ENCODE measurements at places on chromosomes 3 and 15.

GRCh38 chr3:194620196-194620595 is 13.0 kb downstream of the TMEM44 start:
- no peak for DNase-seq

GRCh38 chr3:114217266-114217665 is 20.1 kb downstream of the ZNF80 start:
- DNase-seq = peak; percentile 33

DNA sequence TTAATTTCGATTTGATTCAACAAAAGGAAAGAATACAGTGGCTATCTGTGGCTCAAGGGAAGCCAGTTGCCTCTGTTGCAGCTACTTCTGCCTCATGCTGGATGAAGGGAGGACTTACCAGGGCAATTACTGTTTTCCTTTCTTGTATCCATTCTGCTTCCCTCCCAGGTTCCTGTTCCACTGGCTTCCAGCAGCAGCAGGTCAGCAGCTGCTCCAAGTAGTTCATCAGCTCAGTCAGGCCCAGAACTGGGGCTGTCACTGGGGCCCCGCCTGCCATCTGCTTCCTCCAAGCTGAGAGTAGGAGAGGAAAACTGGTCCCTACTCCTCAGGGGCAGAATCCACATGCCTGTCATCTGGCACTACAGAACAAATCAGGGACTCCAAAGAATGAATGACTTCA is 48.6 kb upstream of the ULK4 start:
- no peak for DNase-seq

DNA sequence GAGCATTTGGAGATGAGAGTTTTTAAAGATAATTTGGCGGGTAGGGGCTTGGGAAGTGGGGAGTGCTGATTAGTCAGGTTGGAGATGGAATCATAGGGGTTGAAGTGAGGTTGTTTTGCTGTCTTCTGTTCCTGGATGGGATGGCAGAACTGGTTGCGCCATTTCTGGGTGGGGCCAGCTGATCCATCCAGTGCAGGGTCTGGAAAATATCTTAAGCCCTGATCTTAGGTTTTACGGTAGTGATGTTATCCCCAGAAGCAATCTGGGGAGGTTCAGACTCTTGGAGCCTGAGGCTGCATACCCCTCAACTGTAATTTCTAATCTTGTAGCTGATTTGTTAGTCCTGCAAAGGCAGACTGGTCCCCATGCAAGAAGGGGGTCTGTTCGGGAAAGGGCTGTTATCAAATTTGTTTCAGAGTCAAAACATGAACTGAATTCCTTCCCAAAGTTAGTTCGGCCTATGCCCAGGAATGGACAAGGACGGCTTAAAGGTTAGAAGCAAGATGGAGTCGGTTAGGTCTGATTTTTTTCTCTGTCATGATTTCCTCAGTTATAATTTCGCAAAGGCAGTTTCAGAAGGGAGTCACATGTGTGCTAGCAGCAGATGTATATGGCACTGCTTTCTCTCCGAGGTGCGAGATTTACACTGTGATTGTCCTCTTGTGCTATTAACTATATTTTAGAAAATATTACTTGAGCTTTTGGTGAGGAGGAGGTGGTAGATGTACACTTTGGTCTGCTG is 540.4 kb downstream of the EDEM1 start:
- no peak for DNase-seq

DNA sequence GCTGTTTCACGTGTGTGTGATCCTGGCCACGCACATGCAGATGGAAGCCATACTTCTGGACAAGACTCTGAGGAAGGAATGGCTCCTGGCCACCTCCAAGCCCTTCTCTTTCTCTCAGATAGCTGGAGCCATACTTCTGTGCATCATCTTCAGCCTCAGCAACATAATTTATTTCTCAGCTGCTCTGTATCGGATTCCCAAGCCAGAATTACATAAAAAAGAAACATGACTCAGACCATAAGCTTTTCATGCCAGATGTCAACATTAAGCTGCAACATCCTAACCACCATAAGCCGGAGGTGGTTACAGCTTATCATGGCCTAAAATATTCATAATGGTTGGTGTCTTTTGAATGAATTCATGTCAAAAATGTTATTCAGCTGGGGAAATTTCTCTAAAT is 10.6 kb upstream of the KIF23 start:
- peak; percentile 85 for DNase-seq

- no peak for DNase-seq
Measured at GRCh38 chr15:69513450-69513960, 60.9 kb downstream of the RPLP1 start.

DNA sequence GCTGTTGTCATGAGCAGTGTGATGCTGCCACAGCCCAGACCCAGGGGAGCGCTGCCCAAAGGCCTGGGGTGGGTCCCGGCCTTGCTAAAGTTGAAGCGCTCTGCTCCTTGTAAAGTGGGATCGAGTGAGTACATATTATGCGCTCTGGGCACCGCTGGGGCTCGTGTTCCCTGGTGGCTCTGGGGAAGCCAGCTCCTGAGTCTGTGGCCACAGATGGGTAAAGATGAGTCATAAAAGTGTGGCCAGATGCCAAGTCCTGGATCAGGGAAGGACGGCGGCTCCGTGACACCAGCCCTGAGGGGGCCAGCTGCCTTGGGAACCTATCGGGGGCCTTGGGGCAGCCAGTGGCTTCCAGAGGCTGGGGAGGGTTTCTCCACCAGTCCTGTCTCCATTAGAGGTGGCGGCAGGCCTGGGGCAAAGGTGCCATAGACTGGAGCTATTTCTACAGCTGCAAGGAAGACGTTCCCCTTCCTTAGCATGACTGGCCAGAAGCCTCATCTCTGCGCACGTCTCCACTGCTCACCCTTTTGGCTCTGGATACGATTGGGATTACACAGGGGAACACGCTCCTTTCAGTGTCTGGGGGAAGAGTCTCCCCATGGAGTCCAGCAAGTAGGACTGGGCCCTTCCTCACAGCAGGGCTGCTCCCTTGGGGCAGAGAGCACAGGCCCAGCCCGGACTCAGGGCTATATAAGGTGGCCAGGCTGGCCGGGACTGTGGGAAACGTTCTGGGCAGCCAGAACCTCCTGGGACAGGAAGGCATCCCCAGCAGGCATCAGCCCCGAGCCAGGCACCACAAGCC is 1.2 kb upstream of the ITIH4 start:
- DNase-seq = peak; percentile 70

DNA sequence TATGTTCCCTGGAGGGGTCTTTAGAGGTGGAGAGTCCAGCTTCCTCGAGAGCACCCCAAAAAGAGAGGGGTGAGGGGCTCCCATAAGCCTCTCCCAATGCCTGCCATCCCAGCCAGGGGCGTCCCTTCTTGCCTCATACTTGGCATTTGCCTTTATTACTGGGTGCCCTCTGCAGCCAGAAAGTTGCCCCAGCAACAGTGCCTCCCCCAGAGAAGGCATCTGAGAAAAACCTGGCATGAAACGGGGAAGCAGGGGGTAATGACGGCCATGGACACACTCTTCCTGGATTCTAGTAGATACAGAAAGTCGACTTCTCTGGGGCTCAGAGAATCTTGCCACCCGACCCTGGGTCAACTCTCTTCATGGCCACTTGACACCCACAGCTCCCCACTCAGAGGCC is 90.1 kb downstream of the PCSK6 start:
- DNase-seq = no peak

- peak; percentile 16 for DNase-seq
Measured at GRCh38 chr3:14488286-14489041, 51.7 kb downstream of the GRIP2 start.

DNA sequence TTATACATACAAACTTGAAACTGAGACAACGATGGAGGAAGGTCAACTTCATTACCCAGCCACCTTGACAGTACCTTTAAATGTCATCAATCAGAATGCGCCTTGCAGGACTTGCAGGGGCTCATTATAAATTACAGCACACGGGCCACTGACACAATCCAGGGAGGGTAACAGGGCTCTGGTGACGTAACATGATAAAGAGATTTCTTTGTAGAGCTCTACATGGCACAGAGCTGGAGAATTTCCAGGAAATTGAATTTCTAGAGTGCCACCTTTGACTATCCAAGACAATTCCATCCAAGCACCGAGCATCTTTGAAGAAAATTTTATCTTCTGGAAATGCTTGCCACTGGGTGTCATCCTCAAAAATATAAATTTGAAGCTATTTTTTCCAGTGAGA is 486.0 kb downstream of the FOXP1 start:
- no peak for DNase-seq

DNA sequence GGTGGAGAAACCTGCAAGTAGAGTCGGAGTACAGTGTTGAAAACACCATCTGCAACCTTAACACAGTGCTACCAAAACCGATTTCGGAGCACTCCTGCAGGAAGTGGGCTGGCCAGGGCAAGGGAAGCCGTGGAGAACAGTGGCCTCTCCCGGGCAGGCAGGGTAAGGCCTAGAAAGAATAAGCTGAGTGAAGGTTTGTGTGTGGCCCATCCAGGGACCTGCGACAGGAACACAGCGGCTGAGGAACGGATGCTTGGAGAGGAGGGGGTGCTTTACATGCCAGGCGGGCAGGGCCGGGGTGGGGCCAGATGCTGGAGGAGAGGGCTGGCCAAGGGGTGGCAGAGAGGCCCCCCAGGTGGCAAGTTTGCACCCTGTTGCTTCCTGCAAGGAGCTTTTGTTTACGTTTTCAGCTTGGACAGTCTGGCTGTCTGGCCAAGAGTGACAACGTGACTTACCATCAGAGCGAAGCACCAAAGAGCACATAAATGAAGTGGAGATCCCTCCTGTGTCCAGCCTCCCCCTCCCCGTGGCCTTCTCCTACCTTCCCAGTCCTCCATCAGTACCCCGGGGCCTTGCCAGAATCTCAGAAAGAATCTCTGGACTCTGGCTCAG is 156.5 kb downstream of the PGPEP1L start:
- DNase-seq = peak; percentile 80

DNA sequence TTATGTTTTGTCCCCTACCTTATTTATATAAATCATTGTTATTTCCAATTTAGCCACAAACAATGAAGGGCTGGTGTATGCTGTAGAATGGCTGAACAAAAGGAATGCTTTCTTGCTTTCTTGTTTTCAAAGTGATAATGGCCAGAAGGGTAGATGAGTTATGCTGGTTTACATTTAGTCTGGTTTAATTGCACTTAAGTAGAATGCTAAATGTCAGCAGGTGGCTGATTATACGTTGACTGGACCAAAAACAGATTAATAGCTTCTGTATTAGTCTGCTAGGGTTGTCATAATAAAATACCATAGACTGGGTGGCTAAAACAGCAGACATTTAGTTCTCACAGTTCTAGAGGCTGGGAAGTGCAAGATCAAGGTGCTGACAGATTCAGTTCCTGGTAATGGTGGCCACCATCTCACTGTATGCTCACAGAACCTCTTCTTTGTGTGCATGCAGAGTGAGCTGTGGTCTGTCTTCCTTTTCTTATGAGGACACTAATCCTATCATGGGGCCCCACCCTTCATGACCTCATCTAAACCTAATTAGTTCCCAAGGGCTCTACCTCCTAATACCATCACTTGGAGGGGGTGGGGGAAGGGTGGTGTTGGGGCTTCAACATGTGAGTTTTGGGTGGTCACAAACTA is 17.1 kb upstream of the XIRP1 start:
- DNase-seq = no peak

DNA sequence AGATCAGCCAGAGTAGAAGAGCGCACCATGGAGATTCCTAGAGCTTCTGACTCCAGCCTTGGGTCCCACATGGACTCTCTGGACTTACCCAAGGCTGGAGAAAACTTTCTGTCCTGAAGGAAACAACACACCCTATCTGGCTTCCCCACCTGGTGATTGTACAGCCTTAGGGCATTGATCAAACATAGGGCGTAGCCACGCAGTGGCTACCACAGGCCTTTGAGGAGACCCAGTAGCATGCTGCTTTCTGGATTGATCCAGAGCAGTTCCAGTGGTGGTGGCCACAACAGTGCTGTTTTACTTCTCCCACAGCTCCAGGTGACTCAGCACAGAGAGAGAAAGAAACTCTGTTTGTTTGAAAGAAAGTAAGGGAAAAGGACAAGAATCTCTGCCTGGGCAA is 23.5 kb downstream of the PYDC2 start:
- no peak for DNase-seq

DNA sequence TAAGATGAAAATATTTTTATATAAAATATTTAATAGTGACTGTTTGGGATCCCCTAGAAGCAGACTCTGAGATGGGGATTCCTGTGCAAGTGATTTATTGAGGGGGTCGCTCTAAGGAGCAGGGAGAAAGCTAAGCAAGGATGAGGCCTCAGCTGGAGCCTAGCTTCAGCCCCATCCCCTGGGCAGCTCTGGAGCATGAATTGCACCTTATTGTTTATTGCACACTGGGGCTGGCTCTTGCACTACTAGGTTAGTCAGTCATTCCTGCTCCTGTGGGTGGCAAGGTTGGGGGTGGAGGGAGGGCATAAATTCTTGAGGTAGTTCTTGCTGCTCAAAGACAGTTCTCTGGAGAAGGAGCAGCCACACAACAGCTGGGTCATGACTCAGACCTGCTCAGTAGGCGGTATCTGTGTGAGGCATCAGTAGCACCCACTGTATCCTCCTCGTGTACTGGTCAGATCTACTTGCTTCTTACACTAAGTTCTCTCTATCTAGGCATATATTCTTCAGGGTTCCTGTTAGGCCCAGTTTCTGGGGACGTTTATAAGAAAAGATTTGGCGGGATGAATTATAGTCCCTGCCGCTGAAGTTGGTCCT is 27.2 kb upstream of the TNFSF10 start:
- DNase-seq = peak; percentile 81

- DNase-seq = no peak
Measured at GRCh38 chr3:50493086-50493485, 10.3 kb downstream of the CACNA2D2 start.

DNA sequence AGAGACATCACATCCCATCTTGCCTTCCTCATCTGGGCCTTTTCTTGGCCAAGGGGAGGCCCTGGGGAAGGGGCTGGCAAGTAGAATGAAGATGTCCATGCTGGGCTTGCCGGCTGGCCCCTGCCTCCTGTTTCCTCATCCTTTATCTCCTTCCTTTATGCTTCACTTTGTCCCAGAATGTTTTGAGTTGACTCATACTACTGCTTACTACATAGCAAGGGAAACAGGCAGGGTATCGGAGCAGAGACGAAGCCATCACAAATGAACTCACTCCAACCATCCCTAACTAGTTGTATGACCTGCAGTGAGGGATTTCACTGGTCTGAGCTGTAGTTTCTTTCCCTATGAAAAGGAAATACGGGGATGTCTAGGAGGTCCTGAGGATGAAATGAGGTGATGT is 66.0 kb downstream of the CHDH start:
- DNase-seq = peak; percentile 3

GRCh38 chr15:58475573-58476524 is 44.1 kb downstream of the LIPC start:
- DNase-seq = peak; percentile 77

- no peak for DNase-seq
Measured at GRCh38 chr3:107328069-107328468, 49.2 kb upstream of the CCDC54 start.

DNA sequence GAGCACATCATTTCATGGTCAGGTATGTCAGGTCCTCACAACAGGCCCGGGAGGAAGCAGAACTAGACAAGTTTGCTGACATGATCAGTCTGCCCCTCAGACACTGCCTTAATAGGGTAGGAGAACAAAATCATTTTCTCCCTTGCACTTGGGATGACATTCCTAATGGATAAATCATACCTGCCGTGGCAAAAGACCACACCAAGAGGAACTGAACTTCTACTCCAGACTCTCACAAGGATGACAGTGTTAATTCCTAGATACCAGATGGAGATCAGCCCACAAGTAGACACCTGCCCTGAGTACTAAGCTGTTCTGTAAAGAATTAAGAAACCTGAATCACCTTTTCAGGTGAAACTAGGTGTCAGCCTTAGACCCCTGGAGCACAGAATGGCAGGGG is 19.5 kb downstream of the SIAH2 start:
- peak; percentile 30 for DNase-seq
